ENCODE measurements at places on chromosomes 16 and 17.

- no peak for DNase-seq
These were observed 6.1 kb upstream of the PRSS8 start for GRCh38 chr16:31141489-31142108.

DNA sequence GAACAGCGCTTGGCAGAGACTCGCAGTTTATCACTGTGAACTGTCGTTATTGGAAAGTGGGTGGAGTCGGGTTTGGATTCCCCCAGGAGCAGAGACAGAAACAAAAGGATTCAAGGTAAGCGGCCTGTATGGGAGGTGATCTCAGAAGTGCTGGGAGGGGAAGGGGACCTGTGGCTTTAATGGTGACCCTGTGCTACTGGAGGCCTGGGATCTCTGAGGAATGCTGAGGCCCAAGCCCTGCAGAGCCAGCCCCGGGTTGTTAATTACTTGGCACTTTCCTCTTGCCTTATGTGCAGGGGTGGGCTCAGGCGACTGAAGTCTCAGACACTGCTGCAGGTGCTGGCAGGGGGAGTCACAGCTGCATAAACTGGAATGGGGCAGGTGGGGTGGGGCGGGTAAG, 27.4 kb downstream of the IRF8 start:
- DNase-seq, result no peak

GRCh38 chr16:24771132-24771778, 41.8 kb downstream of the TNRC6A start:
- no peak for DNase-seq

GRCh38 chr17:46169913-46170638, 23.2 kb downstream of the KANSL1 start:
- DNase-seq, result no peak

- no peak for DNase-seq
These were observed 270.0 kb downstream of the SLC39A11 start for GRCh38 chr17:72822358-72823023.

DNA sequence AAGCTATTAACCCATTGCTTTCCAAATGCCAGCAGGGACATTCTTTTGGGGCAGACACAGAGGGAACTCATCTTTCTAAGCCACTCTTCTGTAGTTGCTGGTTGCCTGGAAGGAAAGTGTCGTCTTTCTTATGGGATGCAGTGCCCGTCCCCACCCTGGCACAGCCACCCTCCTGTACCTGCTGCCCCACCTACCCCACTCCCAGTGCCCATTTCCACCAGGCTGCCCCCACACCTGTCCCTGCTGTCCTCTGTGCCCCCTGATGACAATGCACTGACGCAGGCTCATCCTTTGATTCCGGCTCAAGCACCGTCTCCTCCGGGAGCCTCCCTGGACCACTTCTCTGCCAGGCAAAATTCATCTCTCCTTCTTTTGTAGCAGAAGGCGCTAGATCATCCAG, 190.4 kb upstream of the CDH5 start:
- DNase-seq, result no peak

DNA sequence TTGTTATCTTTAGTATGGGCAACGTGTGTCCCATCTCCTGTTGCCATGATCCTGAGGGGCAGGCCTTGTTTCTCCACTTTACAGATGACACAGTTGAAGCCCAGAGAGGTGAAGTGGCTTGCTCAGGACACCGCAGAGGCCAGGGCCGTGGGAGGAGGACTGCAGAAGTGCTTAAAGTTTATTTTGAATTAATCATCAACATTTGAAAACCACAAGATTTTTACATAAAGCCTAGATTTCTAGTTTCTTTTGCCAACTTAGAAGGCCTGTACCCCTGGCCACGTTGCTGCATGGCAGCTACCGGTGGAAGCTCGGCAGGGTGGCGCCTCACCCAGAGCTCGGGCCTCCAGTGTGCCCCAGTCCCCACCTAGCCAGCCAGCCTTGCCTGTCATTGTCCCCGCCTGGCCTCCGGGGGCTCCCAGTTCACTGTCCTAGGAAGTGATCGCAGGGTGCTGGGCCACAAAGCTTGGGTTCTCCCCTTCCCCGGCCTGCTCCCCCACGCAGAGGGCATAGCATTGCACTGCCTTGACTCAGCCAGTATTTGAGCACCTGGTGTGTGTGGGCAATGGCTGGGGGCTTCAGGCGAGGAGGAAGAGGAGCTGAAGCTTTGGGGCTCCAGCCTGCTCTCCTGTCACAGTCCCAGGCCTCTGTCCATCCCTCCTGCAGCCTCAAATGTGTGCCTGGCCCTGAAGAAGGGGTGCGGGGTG, 14.8 kb upstream of the ADCY7 start:
- no peak for DNase-seq

GRCh38 chr16:5347561-5347960, 250.0 kb upstream of the EEF2KMT start:
- no peak for DNase-seq

GRCh38 chr17:67187927-67188326, 57.1 kb downstream of the HELZ start:
- no peak for DNase-seq

DNA sequence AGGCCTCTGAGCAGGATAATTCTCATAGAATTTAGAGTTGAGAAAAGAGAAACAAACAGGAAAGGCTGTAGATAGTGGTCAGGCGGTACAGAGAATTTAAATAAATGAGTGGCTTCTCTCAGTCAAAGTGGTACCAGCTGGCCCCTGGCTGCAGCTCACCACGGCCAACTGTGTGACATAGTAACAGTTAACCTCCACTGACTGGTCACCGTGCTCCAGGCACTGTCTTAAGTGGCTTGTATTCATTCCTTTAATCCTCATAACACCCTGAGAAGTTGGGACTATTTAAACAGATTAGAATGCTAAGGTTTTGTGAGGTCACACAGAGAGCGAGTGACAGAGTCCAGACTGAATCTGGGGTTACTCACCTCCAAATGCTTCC, 108.9 kb downstream of the GNAO1 start:
- DNase-seq, result no peak

DNA sequence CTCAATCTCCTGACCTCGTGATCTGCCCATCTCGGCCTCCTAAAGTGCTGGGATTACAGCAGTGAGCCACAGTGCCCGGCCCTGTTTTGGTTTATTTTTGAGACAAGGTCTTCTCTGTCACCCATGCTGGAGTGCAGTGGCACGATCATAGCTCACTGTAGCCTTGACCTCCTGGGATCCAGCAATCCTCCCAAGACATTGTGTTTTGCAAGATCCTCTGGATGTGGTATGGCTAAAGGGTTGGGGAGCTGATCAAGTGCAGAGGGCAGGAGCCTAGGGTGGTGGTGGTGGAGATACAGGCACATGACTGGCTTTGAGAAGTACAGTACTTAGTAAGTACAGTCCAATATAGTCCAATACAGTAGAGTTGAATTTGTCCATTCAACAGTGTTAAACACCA, 16.6 kb upstream of the TNS4 start:
- DNase-seq, result peak; percentile 29

- DNase-seq, result no peak
These were observed 7.3 kb upstream of the RPRML start for GRCh38 chr17:46986366-46986765.

DNA sequence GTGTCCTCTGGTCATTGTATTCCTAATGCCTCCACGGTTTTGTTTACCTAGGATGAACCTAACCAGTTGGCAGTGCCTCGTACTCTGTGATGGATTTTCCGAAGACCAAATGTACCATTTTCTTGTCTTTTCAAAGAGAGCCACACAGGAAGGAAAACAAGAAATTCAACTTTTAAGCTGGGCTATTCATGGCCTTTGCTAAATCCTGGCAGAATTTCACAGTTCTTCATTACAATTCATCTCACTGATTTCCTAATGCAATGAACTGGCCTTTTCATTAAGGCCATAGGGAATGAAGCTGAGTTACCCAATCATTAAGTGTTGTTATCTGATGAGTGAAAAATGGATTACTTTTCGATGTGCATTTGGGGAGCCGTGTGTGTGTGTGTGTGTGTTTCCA, 7.9 kb upstream of the KCNJ16 start:
- no peak for DNase-seq

GRCh38 chr17:28350271-28350670, 7.1 kb downstream of the POLDIP2 start:
- DNase-seq, result no peak

Data from CD4-positive, alpha-beta T cell (primary cell).